Activated CD4-positive, alpha-beta T cell treated with anti-CD3 and anti-CD28 coated beads, Interleukin-2, amount 10 ng/mL, durations not matched to agents 7 days and 5 days (primary cell): ENCODE measurements at places on chromosomes 4 and X.

- no peak for DNase-seq
These were observed 6.1 kb downstream of the AKAP17A start for GRCh38 chrX:1597345-1598020.

- no peak for DNase-seq
These were observed 7.2 kb upstream of the PRDM8 start for GRCh38 chr4:80189956-80190677.

DNA sequence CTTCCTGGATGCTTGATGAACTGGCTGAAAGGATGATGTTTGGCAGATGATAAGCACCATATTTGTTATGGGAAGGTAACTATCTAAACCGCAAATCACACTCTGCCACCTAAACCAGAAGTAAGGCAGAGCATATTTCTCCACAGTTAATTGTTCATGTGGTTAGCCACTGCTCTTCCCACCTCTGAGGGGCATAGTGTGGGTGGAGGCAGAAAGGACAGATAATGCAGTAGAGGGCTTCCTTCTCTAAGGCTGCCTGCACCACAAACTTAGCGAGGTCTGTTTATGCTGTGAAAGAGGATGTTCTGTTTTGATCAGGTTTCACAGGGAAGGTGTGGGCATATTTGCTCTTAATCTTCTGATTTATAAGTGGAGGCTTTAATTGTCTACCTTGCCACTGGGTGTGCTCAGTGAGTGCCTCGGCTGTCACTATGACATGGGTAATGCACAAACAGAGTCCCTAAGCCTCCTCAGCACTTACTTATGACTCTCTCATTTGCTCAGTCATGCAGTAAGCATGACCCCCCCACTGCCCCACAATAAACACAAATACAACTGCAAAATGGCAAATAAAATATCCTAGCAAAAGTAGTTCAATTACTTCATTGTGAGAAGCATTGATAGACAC, 401.0 kb downstream of the TMA16 start:
- DNase-seq = peak; percentile 57

DNA sequence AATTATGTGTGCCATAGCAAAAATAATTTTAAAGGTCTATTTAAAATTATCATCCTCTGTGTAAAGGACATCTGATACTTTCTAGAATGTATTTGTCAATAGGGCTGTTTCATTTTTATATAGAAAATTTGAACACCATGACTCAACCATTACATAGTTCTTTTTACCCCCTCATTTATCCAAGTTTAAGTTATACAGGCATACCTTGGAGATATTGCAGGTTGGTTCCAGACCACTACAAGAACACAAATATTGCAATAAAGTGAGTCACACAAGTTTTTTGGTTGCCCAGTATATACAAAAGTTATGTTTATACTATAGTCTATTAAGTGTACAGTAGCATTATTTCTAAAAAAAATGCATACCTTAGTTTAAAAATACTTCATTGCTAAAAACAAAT, 130.4 kb downstream of the MSL3 start:
- DNase-seq = no peak

- DNase-seq = no peak
These were observed 18.8 kb downstream of the PPP4R3C start for GRCh38 chrX:27444093-27444908.

DNA sequence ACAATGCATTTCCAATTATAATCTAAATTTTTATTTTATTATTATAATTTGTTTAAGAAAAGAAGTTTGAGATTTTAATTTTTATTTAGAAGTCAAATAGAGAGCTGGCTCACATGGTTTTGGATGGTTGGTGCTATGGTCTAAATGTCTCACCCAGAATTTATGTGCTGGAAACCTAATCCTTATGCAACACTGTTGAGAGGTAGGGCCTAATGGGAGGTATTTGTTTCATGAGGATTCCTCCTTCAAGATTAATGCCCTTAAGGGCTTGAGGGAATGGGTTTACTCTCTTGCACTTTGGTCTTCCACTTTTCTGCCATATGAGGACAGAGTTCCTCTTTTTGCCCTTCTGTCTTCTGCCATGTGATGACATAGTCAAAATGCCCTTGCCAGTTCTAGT, 960.5 kb upstream of the IGFBP7 start:
- no peak for DNase-seq

GRCh38 chr4:182583703-182584415, 333.3 kb downstream of the DCTD start:
- no peak for DNase-seq

GRCh38 chr4:183191630-183192029, 92.6 kb downstream of the WWC2 start:
- DNase-seq = no peak

DNA sequence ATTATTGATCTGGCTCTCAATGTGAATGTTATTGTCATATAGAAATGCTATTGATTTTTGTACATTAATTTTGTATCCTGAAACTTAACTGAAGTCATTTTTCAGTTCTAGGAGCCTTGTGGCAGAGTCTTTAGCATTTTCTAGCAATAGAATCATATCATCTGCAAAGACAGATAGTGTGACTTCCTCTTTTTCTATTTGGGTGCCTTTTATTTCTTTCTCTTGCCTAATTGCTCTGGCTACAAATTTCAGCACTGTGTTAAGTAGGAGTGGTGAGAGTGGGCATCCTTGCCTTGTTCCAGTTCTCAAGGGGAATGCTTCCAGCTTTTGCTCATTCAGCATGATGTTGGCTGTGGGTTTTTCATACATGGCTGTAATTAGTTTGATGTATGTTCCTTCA, 102.7 kb downstream of the SH3BGRL start:
- DNase-seq = no peak

GRCh38 chrX:56219700-56220099, 12.5 kb upstream of the KLF8 start:
- peak; percentile 7 for DNase-seq

- DNase-seq = no peak
These were observed 17.5 kb upstream of the GYG2 start for GRCh38 chrX:2811271-2811670.

DNA sequence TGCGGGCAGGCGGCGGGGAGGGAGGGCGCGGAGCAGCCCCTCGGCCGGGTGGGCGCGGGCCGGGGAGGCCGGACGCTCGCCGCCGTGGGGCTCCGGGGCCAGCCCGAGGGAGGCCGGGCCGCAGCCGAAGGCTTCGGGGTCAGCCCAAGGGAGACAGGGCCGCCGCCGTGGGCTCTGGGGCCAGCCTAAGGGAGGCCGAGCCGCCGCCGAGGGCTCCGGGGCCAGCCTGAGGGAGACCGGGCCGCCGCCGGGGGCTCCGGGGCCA, 251 bp downstream of the KIAA0232 start:
- DNase-seq = no peak
